A549 treated with AZD2906 at 1 μM for 4 hours (cell line): ENCODE measurements at places on chromosomes 13 and 19. TPM values are rescaled to one million over a fixed set of nuclear protein-coding genes. Genes with fewer than 3 reads are reported as not detected.

The SHANK1 gene
- 0.09 to 0.31 TPM (median 0.17 TPM) in 5 replicates for total RNA-seq

The MLLT1 gene
- total RNA-seq = 16.0 to 23.5 TPM (median 22.9 TPM) in 5 replicates

The COX7A1 gene
- total RNA-seq = not detected in 5 replicates

The REEP6 gene
- 4.2 to 5.9 TPM (median 5.5 TPM) in 5 replicates for total RNA-seq

The OSCAR gene
- 0.18 to 0.42 TPM (median 0.33 TPM) in 5 replicates for total RNA-seq

The NTF4 gene
- total RNA-seq = 0.29 to 0.78 TPM (median 0.66 TPM) in 5 replicates

The BCL3 gene
- total RNA-seq = 30.5 to 57.6 TPM (median 56.5 TPM) in 5 replicates

The HCN2 gene
- total RNA-seq = 26.6 to 37.3 TPM (median 36.3 TPM) in 5 replicates

The PEPD gene
- 114 to 128 TPM (median 123 TPM) in 5 replicates for total RNA-seq

The VSTM2B gene
- not detected in 5 replicates for total RNA-seq

The ZNF808 gene
- total RNA-seq = 0.04 to 0.11 TPM (median 0.10 TPM) in 5 replicates

The GAPDHS gene
- 0.08 to 0.14 TPM (median 0.10 TPM) in 5 replicates for total RNA-seq

The SUCLA2 gene
- total RNA-seq = 26.3 to 31.6 TPM (median 27.7 TPM) in 5 replicates

The OR10H1 gene
- not detected in 5 replicates for total RNA-seq

The ACP7 gene
- 0.05 to 0.10 TPM (median 0.05 TPM) in 4 of 5 replicates, not detected in the other for total RNA-seq

The CACNG6 gene
- total RNA-seq = 10.3 to 12.7 TPM (median 11.0 TPM) in 5 replicates

The ERICH6B gene
- total RNA-seq = not detected in 5 replicates

The ZFR2 gene
- total RNA-seq = 0.09 to 0.45 TPM (median 0.11 TPM) in 5 replicates

The IZUMO2 gene
- total RNA-seq = not detected in 5 replicates

The RCBTB2 gene
- total RNA-seq = 1.0 to 1.3 TPM (median 1.1 TPM) in 5 replicates

The ATP4A gene
- 0.06 to 0.14 TPM (median 0.13 TPM) in 4 of 5 replicates, not detected in the other for total RNA-seq

The TYK2 gene
- 28.2 to 42.9 TPM (median 38.1 TPM) in 5 replicates for total RNA-seq

The CABP5 gene
- not detected in 5 replicates for total RNA-seq

The CEACAM20 gene
- 0.03 to 0.05 TPM (median 0.05 TPM) in 3 of 5 replicates, not detected in the others for total RNA-seq

The KLK15 gene
- total RNA-seq = not detected in 5 replicates
